A549 treated with Mapracorat at 1 μM for 4 hours (cell line): ENCODE measurements at places on chromosomes 7 and 10. TPM values are rescaled to one million over a fixed set of nuclear protein-coding genes. Genes with fewer than 3 reads are reported as not detected.

The CCDC3 gene
- 0.98 to 1.4 TPM (median 1.3 TPM) in 5 replicates for total RNA-seq

The ENTPD1 gene
- total RNA-seq = 0.15 TPM in 1 of 5 replicates, not detected in the others

The ARHGAP22 gene
- total RNA-seq = 3.4 to 5.1 TPM (median 4.0 TPM) in 5 replicates

The HHEX gene
- total RNA-seq = 12.0 to 13.6 TPM (median 12.8 TPM) in 5 replicates

The INMT gene
- not detected in 5 replicates for total RNA-seq

The PTPRE gene
- 3.3 to 5.9 TPM (median 5.2 TPM) in 5 replicates for total RNA-seq

The FAM180A gene
- 0.09 to 0.14 TPM (median 0.11 TPM) in 3 of 5 replicates, not detected in the others for total RNA-seq

The TYW1B gene
- total RNA-seq = 2.2 to 3.0 TPM (median 2.5 TPM) in 5 replicates

The ASB10 gene
- total RNA-seq = not detected in 5 replicates

The SLC29A3 gene
- 21.6 to 25.3 TPM (median 23.9 TPM) in 5 replicates for total RNA-seq

The KCND2 gene
- total RNA-seq = not detected in 5 replicates

The EVX1 gene
- 0.07 to 0.21 TPM (median 0.14 TPM) in 5 replicates for total RNA-seq

The GPR158 gene
- total RNA-seq = 0.05 to 0.07 TPM (median 0.06 TPM) in 5 replicates

The WIPF3 gene
- total RNA-seq = 0.39 to 0.71 TPM (median 0.56 TPM) in 5 replicates

The IGF2BP3 gene
- total RNA-seq = 21.3 to 32.5 TPM (median 29.1 TPM) in 5 replicates

The RGS10 gene
- total RNA-seq = 47.9 to 59.5 TPM (median 49.2 TPM) in 5 replicates

The FRMD4A gene
- total RNA-seq = 2.5 to 4.2 TPM (median 3.6 TPM) in 5 replicates

The PRKG1 gene
- not detected in 5 replicates for total RNA-seq

The IKZF1 gene
- not detected in 5 replicates for total RNA-seq

The GATAD1 gene
- total RNA-seq = 15.8 to 18.4 TPM (median 17.9 TPM) in 5 replicates
